ENCODE measurements at places on chromosomes 3 and 15. TPM values are rescaled to one million over a fixed set of nuclear protein-coding genes. Genes with fewer than 3 reads are reported as not detected.

DNA sequence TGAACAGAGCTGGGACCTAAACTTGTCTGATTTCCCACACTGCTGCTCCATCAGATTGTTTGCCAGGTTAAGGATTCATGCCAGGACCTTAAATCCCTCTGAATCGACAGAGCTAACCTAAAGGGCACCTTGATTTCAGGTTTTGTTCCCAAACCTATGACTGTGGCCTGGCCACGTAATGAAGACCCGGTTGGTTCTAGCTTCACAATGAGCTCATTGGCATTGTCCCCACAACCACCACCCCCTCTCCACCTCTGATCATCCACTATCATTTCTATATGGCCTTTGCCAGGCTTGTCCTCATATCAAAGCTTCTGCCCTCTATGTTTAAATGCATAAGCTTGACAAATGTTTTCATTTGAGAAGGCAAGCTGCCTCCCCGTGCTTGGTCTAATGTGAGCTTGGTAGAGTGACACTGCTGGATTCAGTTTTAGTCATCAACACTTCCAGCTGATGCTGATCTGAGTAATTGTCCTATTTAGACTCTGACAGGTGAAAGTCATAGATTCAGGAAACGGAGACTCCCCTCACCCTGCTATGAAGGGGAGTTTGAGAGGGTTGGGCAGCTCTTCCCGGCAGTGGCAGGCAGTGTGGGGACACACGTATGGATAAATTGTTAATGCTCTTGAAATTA lies 407.1 kb upstream of the CFAP20DC start:
- DNase-seq = no peak

GRCh38 chr15:31049111-31049510 lies 52.4 kb downstream of the TRPM1 start:
- no peak for DNase-seq

DNA sequence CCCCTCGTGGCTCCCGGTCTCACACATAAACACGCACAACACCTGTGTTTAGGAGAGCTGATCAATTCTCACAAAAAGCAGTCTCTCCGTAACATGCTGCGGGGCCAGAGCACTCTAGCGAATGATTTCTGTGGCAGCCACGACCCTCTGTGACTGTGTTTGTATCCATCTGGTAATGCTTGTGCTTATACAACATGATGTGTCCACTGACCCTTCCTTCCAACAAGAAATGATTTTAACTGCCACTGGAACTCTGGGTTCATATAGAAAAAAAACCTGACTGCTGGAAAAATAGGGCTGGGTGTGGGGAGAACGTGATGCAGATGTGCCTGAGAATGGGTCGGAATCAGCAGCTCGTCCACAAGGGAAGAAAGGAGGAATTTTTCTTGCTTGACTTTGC lies 410.2 kb downstream of the GAP43 start:
- no peak for DNase-seq

DNA sequence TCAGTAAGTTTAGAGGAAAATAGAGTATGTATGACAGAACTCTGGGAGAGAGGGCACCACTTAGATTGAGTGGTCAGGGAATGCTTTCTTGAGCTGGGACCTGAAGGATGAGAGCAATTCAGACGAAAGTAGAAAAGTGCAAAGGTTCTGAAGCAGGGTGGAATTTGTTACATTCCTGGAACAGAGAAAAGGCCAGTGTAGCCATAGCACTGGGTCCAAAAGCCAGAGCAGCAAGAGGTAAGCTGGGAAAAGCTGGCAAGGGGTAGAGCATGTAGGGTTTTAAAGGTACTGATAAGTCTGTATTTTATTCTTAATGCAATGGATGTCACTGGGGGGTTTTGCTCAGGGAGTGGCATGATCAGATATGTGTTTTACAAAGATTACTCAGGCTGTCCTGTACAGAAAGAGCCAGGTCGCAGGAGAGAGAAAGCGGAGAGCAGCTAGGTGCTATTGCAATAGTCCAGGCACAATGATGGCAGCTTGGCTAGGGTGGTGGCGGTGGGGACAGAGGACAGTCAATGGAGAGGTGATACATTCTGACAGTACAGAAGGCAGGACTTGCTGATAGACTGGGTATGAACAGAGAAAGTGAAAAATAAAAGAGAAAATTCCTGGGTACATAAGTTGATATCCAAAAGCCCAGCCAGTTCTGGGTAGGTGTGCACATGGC lies 17.0 kb downstream of the FSTL1 start:
- DNase-seq = no peak

- DNase-seq = no peak
Measured at GRCh38 chr3:61520966-61521628, 40.3 kb upstream of the PTPRG start.

- DNase-seq = no peak
Measured at GRCh38 chr3:164845739-164846138, 232.6 kb downstream of the SI start.

GRCh38 chr15:29693225-29693624 lies 129.0 kb downstream of the TJP1 start:
- DNase-seq = no peak

- no peak for DNase-seq
Measured at GRCh38 chr3:150303768-150304167, 104.3 kb upstream of the TSC22D2 start.

TNIK gene
- total RNA-seq = 3.1 TPM

MLF1 gene
- 5.4 TPM for total RNA-seq

AKAP13 gene
- total RNA-seq = 40.9 TPM

TRIM42 gene
- total RNA-seq = not detected

C3orf49 gene
- total RNA-seq = not detected

IL17RC gene
- total RNA-seq = 33.2 TPM

KY gene
- total RNA-seq = under 0.01 TPM

ROBO2 gene
- total RNA-seq = 0.52 TPM

ZCWPW2 gene
- total RNA-seq = 0.58 TPM

FAM107A gene
- total RNA-seq = 0.22 TPM

TJP1 gene
- 78.6 TPM for total RNA-seq
